ENCODE measurements at places on chromosomes 7 and 10.

DNA sequence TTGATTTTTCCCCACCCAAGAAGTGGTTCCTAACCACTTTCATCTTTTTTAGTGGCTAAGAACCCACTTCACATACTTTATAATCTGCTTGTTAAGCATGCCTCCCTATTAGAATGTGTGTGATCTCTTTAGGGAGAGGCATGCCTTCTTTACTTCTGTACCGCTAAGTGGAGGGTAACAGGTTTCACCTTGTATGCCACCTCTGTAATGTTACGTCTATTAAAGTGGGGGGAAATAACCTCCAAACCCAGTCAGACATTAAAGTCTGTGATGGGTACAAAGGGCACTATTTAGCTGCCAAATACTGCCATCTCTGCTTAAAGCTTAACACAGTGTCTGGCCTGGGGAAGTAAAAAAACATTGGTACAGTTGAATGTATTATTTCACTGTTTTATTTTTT, 51.9 kb downstream of the EPC1 start:
- no peak for DNase-seq

GRCh38 chr10:4384245-4384644, 441.8 kb upstream of the AKR1E2 start:
- peak; percentile 24 for DNase-seq

- peak; percentile 12 for DNase-seq
Measured at GRCh38 chr7:34900891-34901513, 136.3 kb downstream of the DPY19L1 start.

DNA sequence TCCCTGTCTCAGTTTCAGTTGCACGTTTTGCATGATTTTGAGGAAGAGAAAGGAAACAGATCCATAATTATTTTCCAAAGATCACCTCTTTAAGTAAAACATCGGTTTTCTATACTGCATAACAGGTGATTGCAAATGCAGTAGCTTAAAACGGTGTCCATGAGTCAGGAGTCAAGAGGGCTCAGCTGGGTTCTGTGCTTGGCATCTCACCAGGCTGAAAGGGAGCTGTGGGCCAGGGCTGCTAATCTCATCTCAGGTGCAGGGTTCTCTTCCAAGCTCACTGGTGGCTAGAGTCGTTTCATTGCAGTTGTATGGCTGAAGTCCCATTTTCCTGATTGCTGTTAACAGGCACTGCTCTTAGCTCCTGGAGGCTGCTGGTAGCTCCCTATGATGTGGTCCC, 57.0 kb upstream of the PRKCQ start:
- DNase-seq = no peak

- no peak for DNase-seq
Measured at GRCh38 chr7:39259391-39260003, 281.8 kb downstream of the POU6F2 start.

DNA sequence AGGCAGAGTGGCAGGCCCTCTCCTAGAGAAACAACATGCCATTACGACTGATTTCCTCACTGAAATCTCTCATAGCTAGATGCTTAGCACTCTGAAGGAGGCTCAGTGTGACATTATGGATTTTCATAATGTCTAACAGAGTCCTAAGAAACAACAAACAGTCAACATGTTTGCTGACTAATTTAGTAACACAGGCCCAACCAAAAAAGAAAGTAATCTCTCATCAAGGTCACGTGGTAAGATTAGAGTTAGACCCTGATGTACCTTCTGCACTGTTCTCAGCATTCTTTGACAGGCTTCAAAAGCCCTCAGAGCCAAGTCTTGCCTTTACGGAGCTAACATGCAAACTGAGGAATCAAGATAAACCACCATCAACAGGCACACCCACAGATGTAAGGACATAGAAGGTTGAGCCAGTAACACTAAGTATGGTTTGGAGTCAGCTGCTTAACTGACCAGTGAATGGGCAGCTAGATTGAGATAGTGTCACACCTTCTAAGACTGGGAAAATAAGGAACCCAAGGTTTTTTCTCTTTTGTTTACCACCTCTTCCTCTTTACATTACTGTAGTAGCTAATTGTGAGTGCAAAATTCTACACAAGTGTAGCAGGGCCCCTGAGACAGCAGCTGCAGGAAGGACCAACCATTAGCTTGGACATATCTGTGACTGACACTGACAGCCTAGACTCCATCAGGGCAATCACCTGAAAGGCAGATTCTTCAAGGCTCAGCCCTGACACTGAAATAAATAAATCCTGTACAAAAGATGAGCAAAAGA, 15.3 kb upstream of the KCNIP2 start:
- DNase-seq = no peak

GRCh38 chr7:371779-372545, 82.0 kb downstream of the FOXL3 start:
- DNase-seq = no peak

Measured in dermis blood vessel endothelial cell (primary cell).